ENCODE measurements at places on chromosomes 1 and 21.
A peak's percentile ranks its signal among the peaks of the same experiment; 100 is the strongest.

- no peak for DNase-seq
Measured at GRCh38 chr1:218942431-218942830, 231.2 kb upstream of the LYPLAL1 start.

- no peak for DNase-seq
Measured at GRCh38 chr1:55250399-55251075, 35.4 kb upstream of the USP24 start.

GRCh38 chr1:244077473-244078220 lies 26.6 kb downstream of the ZBTB18 start:
- DNase-seq = no peak

- DNase-seq = no peak
Measured at GRCh38 chr1:207032528-207033017, at the start of gene C1orf116. C1orf116 (minus strand) TSS chr1:207032756; CDS start chr1:207027598, 5,158 bp downstream.

DNA sequence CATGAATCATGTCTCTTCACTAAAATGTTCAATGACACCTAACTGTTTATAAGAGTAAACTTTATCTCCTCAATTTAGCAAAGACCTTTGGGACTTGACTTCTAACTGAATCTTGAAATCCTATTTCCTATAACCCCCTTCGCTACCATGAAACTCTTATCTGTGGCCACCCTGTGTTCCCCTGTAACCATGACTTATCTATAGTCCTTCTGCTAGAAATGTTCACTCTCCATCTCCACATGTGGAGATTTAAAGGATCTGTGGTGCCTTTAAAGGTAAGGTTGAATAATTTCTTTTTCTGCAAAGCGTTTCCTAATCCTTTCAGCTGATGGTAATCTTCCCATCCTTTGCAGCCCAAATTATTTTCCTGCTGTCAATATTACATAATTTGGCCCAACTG lies 436.3 kb upstream of the RUNX1 start:
- no peak for DNase-seq

- DNase-seq = no peak
Measured at GRCh38 chr1:150210706-150211105, 25.2 kb downstream of the ANP32E start.

GRCh38 chr1:23772049-23772853 lies 6.0 kb upstream of the PITHD1 start:
- peak; percentile 80 for DNase-seq

- DNase-seq = no peak
Measured at GRCh38 chr21:45312296-45312695, 24.6 kb upstream of the POFUT2 start.

DNA sequence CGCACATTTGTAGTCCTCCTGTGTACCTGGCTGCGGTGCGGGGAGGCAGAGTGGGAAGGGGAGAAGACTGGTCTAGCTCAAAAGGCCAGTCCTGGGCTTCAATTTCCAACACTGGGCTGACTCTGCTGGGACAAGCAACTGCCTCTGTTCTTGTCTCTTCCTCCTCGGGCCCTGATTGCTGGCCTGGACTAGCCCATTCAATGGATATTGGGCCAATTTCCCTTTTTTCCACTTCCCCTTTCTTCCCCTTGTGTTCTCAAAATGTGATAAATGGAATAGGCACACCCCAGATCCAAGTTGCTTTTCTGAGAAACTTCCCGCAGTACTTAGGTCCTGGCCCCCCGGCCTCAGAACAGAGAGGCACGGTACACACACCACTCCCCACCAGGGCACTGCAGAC lies 48.2 kb downstream of the SPSB1 start:
- no peak for DNase-seq

- no peak for DNase-seq
Measured at GRCh38 chr1:86938855-86939254, 24.4 kb downstream of the HS2ST1 start.

DNA sequence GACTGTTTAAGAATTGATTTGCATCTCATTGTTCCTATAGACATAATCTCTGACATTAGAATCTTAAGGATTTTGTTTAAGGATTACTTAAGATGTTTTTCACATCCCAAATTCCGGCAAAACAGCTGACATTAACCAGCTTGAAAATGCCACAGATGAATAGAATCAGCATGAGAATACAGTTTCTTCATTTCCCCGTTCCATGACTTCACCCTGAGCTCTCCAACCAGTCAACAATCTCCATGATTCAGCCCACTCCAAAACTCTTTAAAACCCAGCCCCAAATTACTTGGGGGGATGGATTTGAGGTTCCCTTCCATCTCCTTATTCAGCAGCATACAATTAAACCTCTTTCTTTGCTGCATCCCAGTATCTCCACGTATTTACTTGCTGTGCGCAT lies 201.0 kb downstream of the LYPLAL1 start:
- DNase-seq = no peak

DNA sequence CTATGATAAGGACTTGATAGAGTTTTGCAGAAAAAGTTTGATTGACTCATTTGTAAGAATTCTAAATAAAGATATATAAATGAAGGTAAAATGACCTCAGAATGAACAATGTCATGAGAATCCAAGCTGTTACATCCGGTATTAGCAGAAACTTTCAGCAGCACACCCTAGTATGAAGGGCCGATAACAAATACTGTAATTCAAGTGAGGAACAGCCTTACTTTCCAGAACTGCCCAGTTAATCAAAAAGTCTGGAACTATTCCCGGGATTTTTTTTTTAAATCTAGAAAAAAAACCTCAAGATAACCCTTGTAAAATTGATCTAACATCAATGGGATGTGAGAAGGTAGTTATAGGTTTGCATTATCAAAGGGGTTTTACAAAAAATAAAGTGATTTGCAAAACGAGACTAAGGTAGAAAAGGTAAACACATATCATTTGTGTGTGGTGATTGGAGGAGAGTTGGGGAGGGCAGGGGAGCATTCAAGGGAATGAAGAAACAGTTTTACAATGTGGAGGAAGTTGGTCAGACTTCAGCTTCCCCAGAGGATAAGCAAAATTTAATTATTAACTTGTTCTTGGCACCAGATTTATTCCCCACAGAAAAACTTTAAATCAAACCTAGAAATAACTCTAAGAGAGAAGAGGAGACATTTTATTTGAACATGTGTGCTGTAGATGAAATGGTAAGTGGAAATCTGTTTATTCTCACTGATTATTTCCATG lies 75.9 kb upstream of the VCAM1 start:
- no peak for DNase-seq

DNA sequence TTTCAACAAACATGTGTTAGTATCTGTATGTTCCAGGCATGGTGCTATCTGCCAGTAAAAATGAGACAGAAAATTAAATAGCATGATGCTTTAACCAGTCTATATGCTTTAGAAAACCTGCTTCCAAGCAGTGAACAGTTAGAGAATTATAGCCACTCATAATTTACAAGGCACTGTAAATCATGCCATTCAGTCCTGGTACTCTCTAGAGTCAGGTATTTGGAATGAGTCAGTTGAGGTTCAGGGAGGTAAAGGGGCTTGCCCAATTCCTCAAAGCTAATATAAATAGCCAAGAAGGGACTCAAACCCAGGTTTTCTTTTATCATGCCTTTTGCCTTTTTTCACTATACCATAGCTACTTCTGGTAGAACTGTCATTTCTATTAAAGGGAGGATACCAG lies 184.4 kb downstream of the NFIA start:
- DNase-seq = no peak

- no peak for DNase-seq
Measured at GRCh38 chr1:188269956-188270355, 1441.2 kb downstream of the PLA2G4A start.

GRCh38 chr1:149888999-149889289 lies 10.4 kb upstream of the BOLA1 start:
- no peak for DNase-seq

GRCh38 chr1:177065430-177065829 lies 99.1 kb downstream of the ASTN1 start:
- DNase-seq = no peak

GRCh38 chr1:93148001-93148400 lies 32.2 kb downstream of the TMED5 start:
- DNase-seq = no peak

DNA sequence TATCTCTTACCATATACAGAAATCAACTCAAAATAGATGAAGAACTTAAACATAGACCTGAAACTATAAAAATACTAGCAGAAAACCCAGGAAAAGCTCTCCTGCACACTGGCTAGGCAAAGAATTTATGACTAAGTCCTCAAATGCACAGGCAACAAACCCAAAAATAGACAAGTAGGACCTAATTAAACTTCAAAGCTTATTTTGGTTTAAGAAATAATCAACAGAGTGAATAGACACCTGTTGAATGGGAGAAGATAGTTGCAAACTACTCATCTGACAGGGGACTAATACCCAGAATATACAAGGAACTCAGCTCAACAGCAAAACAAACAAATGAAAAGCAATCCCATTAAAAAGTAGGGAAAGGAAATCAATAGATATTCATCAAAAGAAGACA lies 40.7 kb downstream of the WARS2 start:
- DNase-seq = no peak

DNA sequence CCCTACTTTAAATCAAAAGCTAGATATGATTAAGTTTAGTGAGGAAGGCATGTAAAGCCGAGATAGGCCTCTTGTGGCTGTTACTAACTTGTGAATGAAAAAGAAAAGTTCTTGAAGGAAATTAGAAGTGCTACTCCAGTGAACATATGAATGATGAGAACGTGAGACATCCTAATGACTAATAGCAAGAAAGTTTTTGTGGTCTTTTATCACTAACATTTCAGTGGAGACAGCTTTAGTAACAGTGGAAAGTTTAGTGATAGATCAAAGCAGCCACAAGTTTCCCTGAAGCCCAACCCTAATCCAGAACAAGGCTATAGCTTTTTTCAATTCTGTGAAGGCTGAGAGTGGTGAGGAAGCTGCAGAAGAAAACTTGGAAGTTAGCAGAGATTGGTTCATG lies 73.6 kb upstream of the LRRC8B start:
- DNase-seq = no peak

DNA sequence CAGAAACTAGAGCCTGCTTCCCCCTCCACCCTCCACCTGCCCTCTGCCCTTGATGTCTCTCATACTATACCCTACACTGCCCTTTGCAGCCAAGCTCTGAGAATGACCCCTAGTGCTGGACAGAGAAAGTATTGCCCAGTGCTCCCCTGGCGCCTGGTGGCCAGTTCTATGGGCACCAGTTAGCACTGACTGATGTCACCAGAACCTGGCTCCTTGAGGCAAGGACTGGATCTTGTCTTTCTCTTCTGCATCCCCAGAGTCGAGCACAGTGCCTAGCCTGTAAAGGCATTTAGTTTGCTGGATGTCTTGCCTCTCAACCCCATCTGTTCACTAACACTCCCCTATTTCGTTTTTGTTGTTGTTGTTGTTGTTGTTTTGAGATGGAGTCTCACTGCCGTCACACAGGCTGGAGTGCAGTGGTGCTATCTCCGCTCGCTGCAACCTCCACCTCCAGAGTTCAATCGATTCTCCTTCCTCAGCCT lies 5.9 kb downstream of the PHLDA3 start:
- DNase-seq = no peak

DNA sequence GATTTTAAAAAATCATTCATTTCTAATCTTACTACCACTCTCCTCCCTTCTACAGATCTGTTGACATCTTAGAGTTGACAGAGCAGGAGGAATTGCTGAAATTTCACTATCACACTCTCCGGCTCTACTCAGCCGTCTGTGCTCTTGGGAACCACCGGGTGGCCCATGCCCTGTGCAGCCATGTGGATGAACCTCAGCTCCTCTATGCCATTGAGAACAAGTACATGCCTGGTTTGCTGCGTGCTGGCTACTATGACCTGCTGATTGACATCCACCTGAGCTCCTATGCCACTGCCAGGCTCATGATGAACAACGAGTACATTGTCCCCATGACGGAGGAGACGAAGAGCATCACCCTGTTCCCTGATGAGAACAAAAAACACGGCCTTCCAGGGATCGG lies 276.7 kb downstream of the ZP4 start:
- DNase-seq = no peak

- DNase-seq = no peak
Measured at GRCh38 chr1:236705771-236706170, 19.5 kb downstream of the ACTN2 start.

GRCh38 chr1:161718559-161719324 lies 2.6 kb upstream of the FCRLB start:
- no peak for DNase-seq

Data from stimulated activated CD8-positive, alpha-beta memory T cell treated with anti-CD3 and anti-CD28 coated beads, Interleukin-4, amount 100 ng/mL, for 24 hours (primary cell).